ENCODE measurements at places on chromosomes 1 and 21.

DNA sequence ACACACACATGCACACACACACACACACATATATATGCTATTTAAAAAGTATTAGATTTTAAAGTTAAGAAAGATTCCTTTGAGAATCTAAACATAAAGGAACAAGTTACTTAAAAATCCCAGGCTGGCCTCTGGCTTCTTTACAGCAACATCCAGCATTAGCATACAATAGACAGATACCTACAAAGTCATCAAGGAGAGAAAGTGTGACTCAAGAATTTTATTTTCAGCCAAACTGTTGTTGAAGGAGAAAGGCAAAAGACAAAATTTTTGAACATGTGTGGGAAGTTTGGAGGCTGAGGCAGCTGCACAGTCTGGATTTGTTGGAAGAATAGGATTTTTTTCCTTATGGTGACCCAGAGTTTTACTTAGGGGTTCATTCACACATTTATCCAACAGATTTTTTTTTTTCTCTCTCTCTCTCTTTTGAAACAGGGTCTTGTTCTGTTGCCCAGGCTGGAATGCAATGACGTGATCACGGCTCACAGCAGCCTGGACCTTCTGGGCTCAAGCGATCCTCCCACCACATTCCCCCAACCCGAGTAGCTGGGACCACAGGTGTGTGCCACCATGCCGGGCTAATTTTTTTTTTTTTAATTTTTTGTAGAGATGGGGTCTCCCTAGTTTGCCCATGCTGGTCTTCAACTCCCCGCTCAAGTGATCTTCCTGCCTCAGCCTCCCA lies 24.0 kb upstream of the SPOCD1 start:
- no peak for DNase-seq

- no peak for DNase-seq
Observed at GRCh38 chr1:202806845-202807450, 1.3 kb downstream of the KDM5B start.

- DNase-seq = no peak
Observed at GRCh38 chr21:46168659-46169386, 13.4 kb upstream of the FTCD start.

DNA sequence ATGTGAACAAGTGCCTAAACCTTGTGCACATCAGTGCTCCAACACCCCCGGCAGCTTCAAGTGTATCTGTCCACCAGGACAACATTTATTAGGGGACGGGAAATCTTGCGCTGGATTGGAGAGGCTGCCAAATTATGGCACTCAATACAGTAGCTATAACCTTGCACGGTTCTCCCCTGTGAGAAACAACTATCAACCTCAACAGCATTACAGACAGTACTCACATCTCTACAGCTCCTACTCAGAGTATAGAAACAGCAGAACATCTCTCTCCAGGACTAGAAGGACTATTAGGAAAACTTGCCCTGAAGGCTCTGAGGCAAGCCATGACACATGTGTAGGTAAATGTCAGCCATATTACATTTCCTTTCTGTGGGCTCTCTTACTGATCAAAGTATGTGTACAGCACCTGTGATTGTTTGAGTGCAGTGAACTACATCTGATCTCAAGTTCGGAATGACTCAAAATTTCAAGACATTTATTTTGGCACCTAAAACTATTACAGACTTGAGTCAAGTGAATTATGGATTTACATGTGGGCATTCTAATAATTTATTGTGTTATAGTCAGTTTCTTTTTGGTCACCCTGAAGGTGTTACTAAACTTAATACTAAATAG lies 196.5 kb downstream of the TPR start:
- DNase-seq = no peak

- peak; percentile 21 for DNase-seq
Observed at GRCh38 chr1:178311164-178311563, 185.6 kb downstream of the CLEC20A start.

DNA sequence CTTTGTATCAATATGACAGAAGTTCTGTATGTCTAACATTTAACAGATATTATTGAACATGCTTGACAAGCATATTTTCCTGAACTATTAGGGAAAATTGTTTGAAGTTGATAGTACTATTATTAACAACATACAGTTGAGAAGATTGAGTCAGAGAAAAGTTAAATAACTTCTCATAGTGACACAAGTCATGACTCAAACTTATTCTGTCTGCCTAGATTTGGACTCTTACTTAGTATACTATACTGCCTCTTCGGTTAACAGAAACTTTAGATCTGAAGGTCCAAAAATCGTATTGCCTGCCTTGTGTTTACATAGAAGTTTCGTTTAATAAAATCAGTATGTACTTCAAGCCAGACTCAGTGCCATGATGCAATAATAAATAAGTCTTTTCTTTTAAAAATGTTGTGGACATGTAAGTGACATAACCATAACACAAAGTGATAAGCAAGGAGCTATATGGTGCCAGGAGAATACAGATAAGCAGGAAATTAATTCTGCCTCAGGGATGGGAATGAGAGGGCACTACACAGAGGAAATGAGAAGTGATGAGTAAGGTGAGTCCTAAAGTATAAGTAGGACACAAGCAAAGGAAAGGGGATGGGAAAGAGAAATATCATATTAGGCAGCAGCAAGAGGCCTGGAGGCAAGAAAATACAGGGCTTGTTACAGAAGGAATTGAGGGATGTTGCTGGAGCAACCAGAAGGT lies 48.1 kb downstream of the LHX9 start:
- no peak for DNase-seq

- DNase-seq = no peak
Observed at GRCh38 chr1:248856176-248856575, 2.7 kb downstream of the ZNF692 start.

DNA sequence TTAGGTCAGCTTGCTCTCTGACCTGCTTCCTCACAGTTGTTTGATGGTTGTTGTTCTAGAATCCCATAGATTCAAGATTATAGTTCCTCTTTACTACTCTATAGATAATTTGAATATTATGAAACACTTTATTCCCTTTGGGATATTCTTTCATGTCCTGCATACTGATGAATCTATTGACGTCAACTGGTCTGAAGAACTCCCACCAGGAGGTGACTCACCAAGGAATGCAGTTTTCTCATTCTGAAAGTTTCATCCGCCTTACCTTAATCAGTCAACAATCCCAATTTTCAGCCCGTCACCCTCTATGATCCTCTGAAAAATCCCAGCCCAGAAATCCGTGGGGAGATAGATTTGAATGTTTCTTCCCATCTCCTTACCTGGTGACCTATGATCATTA lies 834.1 kb upstream of the PRMT6 start:
- peak; percentile 74 for DNase-seq

- no peak for DNase-seq
Observed at GRCh38 chr1:160863061-160863773, 530 bp upstream of the CD244 start.

- no peak for DNase-seq
Observed at GRCh38 chr21:45264146-45264911, 23.4 kb downstream of the POFUT2 start.

DNA sequence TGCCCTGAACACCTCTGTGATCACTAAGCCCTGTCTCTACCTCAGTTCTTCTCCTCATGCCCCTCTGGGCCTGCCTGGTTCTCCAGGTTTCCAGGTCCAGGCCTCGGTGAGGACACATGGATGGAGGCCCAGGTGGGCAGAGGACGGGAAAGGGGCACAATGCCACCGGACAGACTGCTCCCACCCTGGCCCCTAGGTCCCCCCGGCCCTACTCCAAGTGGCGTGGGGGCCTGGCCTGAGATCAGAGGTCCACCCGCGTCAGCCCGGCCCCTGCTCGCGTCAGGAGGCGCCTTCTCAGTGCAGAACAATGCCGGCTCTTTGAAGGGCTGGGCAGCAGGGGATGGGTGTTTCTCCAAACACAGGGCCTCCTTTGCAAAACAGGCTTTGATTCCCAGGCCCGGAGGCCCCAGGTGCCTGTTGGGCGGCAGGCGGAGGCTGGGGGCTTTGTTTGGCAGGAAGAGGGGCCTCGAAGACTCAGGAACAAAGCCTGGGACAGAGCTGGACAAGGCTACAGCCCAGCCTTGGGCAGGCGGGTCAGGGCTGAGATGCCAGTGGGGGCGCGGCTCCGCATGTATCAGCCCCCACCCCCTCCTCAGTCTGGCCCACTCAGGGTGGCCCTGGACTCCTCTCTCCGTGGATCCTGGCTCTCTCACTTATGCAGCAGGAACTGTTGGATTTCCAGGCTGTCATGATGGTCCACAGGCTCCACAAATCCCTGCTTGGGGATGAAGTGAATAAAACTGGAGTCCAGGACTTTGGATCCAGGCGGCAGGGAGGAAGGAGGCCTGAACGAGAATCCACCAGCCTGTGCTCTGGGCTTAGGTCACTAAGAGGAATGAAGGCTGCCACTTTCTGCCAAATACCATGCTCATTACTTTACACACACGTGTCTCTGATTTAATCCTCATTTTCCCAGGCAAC lies 77.4 kb upstream of the SLC2A1 start:
- DNase-seq = no peak

- DNase-seq = no peak
Observed at GRCh38 chr21:42102076-42102475, 31.0 kb downstream of the UMODL1 start.

- DNase-seq = no peak
Observed at GRCh38 chr1:168879896-168880734, 151.1 kb upstream of the DPT start.
